ENCODE measurements at places on chromosomes 3 and 15.

DNA sequence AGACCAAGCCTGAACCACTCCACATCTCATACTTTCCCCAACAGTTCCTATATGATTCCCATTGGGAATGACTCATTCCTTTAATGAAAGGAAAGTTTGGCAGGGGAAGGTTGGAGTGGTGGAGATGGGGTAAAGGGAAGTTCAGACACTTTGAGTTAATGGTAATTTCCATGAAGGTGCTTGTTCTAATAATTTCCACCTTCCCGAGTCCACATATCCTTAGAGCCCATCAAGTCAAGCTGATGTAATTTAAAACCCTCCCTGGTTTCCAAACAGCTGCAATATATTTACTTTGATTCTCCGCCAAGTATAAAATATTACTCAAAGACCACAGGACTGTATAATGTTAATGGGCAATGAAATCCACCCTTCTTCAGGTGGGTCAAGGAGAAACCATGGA, 95.0 kb upstream of the GALNT15 start:
- DNase-seq, result no peak

- DNase-seq, result no peak
Observed at GRCh38 chr3:175304404-175304803, 445.3 kb downstream of the NAALADL2 start.

DNA sequence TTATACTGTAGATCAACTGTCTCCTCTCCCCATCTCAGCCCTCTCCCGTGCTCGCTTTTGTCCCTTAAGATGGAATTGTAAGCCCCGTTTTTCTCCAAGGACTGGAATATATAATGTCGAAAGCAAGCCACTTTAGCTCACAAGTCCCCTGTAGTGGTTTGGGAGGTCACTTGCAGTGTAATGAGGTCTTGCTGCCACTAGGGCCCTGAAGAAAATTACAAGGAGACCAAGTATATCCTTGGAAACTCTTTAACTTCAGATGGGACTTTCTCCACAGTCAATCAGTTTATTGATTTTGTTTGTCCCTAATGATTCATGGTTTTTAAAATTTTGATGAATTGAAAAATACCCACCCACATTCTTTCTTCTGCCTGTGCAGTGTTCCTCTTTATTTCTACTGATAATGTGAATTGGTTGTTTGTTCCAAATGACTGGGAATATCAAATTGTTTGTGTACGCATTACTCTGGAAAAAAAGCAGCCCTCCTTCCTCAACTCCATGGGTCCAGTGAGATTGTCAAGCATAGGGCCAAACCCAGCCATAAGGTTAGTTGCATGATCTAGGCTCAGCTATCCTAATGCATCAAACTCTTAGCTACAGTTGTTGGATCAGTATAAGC, 294.8 kb downstream of the MCTP2 start:
- no peak for DNase-seq

GRCh38 chr3:9238721-9239295, 10.6 kb downstream of the SRGAP3 start:
- no peak for DNase-seq

DNA sequence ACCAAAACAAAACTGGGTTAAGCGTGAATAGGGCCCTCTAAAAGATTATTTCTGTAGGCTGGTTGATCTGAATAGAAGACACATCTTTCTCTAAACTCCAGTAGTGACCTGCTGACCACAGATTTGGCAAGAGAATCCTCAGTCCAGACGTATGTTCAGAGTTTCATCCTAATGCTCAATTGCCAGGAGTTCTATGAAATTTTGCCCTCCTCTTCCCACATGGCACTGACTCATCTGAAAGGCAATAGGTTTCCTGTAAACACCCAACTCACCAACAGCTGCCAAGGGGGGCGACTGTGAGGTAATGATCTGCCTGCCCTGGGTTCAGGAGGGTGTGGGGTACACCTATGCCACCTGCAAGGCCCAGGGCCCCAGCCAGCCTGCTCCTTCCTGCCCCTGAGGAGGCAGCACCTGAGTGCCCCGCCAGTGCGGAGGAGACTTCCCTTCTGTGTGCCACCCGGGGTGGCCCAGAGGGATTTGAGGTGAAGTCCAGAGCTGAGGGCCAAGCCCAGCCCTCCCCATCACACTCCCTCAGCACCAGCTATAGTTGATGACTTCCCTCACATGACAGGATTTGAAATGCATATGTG, 8.4 kb upstream of the PLA2G4D start:
- no peak for DNase-seq

DNA sequence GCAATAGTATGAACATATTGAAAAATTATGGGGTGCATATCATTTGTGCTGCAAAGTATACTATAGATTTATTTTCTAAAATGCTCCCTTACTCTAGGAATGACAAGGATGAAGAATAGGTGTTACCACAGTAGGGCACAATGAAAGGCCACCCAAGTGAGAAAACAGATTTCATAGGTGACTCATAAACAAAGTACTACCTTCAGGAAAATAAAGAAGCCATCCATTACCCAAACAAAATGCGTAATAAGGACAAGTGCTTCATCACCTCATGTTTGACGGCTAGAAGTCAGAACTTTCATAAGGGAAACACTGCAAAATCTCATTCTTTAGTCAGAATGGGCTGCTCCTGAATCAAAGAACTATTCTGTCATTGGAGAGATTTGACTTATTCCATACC, 116.6 kb downstream of the MFSD1 start:
- DNase-seq, result no peak

GRCh38 chr3:4834403-4834866, 144.8 kb upstream of the BHLHE40 start:
- DNase-seq, result peak; percentile 43

DNA sequence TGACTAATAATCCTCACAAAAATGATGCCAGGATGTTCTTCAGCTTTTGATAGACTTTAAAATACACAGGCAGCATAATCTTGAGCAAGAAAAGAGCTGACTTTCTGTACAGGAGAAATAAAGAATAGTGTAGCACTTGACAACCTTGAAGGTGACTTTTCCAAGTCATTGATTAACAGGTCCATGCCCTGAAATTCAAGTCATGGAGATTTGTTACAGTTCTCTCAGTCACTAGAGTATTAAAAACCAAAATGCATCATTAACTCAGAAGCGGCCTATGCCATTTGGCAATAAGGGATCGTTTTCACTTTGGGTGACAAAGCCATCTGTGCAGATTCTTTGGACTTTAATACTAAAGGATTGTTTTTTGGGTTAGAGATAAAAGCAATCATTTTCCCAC, 692.7 kb upstream of the SGO1 start:
- no peak for DNase-seq

DNA sequence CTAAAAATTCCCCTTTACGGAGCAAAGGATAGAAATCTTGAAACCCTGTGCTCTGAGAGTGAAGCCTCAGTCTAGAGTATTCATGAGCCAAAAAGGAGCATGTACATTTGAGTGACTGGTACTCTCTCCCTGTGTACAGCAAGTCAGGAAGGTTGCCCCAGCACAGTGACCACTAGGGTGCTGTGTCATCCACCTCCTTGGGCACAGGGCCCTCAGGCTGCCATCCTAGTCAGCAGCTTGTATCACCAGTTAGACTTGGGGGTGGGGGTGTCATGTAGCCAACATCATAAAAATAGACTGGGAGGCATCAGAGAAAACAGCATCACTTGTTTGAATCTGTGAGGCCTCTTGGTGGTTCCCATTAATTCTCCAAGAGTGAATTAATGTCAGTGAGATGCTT, 12.0 kb downstream of the NME9 start:
- no peak for DNase-seq

DNA sequence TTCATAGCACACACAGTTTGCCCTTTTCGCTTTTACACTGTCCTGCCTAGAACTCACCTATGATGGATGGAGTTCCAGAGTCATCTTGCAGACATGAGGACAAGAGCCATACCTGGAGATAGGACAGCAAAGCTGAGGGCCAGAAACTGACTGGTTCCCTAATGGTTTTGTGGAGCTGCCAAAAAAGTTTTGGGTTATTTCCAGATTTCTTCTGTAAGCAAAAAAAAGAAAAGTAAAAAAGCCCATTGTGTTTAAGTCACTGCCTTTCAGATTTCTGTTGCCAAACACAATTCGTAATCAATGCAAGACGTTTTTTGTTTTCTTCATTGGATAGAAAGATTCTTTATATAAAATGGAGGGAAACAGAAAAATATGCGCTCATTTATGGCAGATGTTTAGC, 42.4 kb upstream of the KY start:
- no peak for DNase-seq

DNA sequence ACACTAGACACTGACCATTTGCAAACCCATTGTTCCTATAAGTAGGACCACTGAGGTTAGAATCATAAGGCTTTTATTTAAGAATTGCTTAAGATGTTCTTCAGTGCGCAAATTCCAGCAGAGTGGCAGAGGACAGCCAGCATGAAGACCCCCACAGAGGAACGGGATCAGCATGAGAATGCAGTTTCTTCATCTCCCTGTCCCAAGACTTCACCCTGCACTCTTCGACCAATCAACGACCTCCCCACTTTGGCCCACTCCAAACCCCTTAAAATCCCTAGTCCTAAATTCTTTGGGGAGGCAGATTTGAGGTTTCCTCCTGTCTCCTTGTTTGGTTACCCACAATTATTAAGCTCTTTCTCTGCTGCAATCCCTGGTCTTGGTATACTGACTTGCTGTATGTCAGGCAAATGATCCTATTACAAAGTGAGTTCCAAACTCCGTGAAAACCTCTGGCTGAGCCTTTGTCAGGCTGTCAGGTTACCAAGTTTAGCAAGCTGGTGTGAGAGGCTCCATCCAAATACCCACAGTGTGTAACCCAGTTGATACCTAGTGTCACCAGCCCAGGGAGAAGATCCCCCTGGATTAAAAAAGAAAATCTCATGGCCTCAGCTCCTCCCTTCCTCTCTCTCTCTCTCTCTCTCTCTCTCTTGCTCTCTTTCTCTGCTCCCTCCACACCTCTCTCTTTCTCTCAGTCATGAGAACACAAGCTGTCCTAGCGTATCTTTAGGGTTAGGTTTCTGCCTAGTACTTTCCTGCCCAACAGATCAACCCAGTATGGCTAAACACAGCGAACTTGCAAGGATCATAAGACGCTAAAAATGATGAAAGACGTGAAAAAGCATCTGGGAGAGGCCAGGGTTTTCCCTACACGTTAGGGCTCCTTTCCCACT, 15.8 kb upstream of the RBSN start:
- DNase-seq, result no peak

DNA sequence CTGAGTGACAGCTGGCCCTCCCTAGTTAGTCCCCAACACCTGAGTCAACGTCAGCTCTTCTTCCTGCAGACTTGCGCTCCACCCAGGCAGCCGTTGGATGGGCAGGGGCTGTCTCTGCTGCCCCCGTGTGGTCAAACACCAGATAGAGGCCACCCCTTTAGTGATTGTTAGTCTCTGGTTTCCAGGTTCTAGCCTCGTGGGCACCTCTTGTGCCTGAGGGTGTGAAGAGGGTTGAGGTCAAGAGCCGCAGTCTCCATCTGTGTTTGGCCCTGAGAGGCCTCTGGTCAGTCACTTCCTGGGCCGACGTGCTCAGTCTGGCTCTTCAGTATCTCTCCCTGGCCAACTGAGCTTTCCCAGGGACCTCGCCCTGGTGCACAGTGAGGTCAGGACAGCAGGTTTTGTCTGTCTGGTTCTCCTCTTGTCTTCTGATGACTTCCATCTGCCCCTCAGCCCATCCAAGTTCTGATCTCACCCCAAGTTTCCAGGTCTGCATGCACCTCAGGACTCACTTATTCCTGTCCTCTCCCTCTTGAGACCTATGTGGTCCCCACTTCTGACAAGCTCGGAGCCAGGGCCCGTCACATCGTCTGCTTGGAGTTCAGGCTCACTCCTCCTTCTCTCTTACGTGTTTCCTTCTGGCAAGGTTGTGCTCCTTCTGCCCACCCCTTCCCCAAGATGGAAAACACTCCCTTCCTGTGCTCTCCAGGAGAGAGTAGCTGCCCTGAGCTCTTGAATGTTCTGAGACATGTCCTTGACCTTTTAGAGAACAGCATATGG, 20.9 kb downstream of the CD276 start:
- peak; percentile 54 for DNase-seq

DNA sequence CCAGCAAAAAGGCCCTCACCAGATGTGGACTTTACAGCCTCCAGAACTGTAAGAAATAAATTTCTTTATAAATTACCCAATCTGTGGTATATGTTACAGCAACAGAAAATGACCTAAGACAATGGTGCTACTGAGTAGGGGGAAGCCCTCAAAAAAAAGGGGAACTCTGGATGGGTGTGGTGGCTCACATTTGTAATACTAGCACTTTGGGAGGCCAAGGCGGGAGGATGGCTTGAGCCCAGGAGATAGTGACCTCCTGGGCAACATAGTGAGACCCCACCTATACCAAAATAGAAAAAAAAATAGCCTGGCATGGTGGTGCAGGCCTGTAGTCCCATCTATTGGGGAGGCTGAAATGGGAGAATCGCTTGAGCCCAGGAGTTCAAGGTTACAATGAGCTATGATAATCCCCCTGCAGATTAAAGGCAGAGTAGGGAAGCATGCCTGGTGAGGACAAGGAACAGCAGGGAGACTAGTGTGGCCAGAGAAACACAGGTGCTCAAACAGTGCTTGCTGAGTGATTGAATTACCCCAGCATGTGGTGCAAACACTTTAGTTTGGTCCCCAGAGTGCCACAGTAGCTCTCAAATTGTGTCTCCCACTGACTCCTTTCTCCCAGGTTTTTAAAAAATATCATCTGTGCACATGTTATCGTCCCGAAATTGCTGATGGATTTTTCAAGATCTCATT, 13.9 kb upstream of the USP3 start:
- DNase-seq, result no peak

DNA sequence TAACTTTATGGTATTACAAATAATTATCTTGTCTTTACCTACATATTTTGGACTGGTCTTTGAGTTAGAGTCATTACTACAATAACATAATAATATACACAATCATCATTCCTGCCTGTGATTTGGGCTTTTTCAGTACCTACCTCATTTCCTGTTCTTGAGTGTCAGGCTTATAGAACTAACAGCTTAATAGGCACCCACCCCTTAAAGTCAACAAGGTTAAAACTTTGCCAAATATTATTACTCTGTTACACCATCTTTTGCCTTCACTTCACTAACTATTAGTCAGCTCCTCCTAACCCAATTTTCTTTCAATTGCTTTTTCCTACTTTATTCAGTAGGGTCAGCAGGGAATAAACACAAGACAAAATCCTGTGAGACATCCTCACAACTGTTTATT, 488.7 kb upstream of the AGTR1 start:
- DNase-seq, result no peak

- DNase-seq, result no peak
Observed at GRCh38 chr15:47496343-47497185, 220.7 kb upstream of the SEMA6D start.

DNA sequence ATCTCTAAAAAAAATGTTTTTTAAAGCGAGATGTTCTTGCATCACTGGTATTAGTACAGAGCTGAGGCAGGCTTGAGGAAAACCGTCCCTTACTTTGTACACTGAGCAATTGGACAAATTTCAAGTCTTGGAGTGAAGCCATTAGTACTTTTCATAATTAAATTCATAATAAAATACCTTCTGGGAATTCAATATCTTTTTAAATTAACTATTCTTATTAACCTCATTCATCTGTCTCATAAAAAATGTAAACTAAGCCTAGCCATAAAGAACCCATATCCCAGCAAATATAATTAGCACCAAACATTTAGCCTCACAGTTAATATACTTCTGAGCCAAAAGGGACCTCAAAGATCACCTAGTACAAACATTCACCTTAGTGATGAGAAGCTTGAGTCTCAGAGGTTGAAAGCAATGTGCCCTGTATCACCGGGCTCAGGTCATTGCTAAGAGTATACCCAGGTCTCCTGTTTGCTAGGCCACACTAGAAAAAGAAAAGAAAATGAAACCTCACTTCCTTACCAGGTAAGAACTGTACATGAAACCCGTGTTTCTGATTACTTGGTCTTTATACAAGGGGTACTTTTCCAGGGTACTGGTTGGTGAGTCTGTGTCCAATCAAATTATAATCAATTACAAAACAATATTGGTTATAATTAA, 192.5 kb downstream of the ADAMTS9 start:
- DNase-seq, result no peak

GRCh38 chr3:175422744-175423143, 563.6 kb downstream of the NAALADL2 start:
- no peak for DNase-seq

Data from T-helper 1 cell (primary cell).